PC-9 (cell line): ENCODE measurements at places on chromosomes 12 and 14. TPM values are rescaled to one million over a fixed set of nuclear protein-coding genes. Genes with fewer than 3 reads are reported as not detected.

GRCh38 chr14:61320806-61321384 is 484 bp upstream of the PRKCH start:
- H3K36me3 ChIP-seq = peaks cover 12% of the 10 kb centered on the region; the same call in 1 of the 2 replicates
- H3K4me1 ChIP-seq = peaks cover 30% of the 10 kb centered on the region
- H3K27ac ChIP-seq = peak overlapping the region; percentile 52

DNA sequence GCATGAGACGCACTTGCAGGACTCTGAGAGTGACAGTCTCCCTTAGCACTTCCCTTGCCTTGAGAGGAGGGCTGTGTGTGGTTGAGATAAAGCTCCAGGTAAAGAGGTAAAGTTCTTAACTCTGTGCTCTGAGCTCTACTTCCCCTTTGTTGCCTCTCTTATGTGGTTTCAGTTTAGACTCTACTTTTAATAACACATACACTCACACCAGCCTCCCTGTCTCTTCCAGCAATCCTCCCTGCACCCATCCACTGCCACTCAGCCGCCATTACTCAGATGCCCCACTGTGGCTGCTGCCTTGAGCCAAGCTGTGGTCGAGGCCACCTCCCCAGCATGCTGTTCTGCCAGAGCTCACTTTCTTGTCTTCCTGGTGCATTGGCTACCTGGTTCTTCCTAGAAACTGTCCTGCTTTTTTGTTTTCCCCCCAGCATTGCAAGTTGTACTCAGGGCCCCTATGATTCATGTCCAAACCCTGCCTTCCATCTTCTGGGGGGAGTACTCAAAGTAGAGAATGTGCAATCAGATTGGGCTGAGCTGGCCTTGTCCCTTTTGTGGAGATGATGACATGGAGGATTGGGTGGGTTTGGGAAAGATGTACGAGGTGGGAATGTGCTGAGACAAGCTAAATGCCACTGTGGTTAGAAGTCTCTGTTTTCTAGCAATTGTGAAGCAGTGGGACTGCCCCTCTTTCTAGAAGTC is 115.5 kb upstream of the PARP11 start:
- H3K27me3 ChIP-seq = peaks cover 66% of the 10 kb centered on the region
- no peak overlapping the region for H3K27ac ChIP-seq
- no peak for DNase-seq
- no peak overlapping the region for H3K4me3 ChIP-seq
- H3K4me1 ChIP-seq = no peaks in the 10 kb centered on the region
- no peaks in the 10 kb centered on the region for H3K36me3 ChIP-seq

DNA sequence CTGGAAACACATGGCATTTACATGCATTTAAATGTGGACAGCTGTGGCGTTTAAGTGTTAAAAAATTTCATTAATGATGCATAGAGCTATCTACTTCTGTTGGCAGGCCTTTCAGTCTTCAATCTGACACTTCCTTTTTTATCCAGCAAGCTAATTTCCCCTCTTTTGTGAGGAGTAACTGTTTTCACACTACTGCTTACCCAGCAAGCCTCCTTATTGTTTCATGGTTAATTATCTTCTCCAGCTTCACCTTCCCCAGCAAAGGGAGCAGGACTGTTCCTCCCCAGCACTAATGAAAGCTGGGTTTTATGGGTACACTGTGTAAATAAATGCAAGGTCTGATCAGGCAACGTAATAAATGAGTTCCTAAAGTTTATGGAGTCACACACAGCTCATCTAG is 129.4 kb upstream of the NPAS3 start:
- no peaks in the 10 kb centered on the region for H3K27me3 ChIP-seq
- no peaks in the 10 kb centered on the region for H3K4me1 ChIP-seq
- H3K27ac ChIP-seq = no peak overlapping the region
- DNase-seq = no peak
- H3K4me3 ChIP-seq = no peak overlapping the region

DTX1 gene
- 0.13 and 0.25 TPM in 2 replicates for total RNA-seq

- H3K27ac ChIP-seq = no peak overlapping the region
- no peak overlapping the region for H3K4me3 ChIP-seq
- H3K36me3 ChIP-seq = no peaks in the 10 kb centered on the region
- H3K4me1 ChIP-seq = peaks cover 14% of the 10 kb centered on the region; the same call in 1 of the 2 replicates
These were observed 4.9 kb downstream of the CFAP73 start for GRCh38 chr12:113154351-113154973.

DNA sequence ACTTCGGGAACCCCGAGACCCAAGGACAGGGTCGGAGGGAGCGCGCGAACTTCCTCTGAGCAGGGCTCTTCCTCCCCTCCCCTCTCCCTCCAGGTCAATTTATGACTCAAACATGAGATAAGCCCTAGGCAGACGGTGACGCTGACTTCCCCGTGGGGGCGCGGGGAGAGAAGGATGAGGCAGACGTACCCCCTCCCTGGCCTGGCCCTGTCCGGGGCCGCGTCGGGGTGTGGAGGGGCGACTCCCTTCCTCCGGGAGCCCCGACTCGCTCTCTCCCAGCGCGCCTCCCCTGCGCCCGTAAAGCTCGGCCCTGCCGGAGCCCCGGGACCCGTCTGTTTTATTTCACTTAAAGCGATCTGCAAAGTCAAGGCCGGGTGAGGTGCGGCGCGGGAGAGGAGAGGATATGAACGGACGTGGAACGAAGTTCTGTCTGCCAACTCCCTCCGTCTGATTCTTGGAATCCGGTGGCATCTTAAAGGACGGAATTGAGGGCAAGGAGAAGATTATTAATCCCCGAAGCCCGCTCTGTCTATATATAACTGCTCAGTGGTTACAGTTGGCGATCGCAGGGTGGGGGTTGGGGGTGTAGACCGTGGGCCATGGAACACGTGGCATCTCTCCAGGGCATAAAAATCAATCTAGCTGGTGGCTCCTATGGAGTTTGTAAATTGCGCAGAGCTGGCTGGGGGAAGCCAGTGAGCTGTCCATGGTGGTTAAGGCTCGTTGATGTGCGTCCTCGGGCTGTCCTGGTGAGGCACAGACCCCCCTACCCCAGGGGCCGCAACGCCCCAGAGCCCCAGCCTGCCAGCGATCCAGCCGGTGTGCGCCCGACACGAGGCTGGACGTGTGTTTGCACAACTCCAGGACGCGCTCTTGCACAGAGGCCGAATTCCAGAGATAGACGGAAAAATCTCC is 2.9 kb upstream of the PTHLH start:
- H3K4me1 ChIP-seq = no peaks in the 10 kb centered on the region
- peak; percentile 42 for DNase-seq

- peak overlapping the region; percentile 42; the same call in 1 of the 2 replicates for H3K4me3 ChIP-seq
- no peaks in the 10 kb centered on the region for H3K36me3 ChIP-seq
- H3K27me3 ChIP-seq = no peaks in the 10 kb centered on the region
- peak; percentile 31 for DNase-seq
- peak overlapping the region; percentile 51 for H3K27ac ChIP-seq
These were observed 343.0 kb downstream of the BMP4 start for GRCh38 chr14:53613404-53614253.

GRCh38 chr12:87509237-87509820 is 519.9 kb downstream of the C12orf50 start:
- DNase-seq = no peak
- no peaks in the 10 kb centered on the region for H3K27me3 ChIP-seq
- no peaks in the 10 kb centered on the region for H3K36me3 ChIP-seq

DNA sequence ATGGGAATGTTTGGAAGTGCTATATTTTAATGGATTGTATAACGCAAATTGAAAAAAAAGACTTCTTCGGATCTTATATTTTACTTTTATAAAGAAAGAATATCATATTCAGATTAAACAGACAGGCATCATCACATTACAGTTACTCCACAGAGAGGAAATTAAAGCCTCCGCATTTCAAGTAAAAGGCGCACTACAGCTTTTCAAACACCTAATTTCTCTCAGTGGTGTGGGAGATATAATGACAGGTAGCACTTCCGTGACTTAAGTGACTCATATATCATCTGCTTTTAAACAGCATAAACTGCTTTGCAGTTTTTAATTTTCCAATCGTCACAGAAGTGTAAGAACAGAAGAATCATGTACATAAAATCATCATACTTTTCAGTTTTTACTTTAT is 751.4 kb downstream of the FSCB start:
- no peaks in the 10 kb centered on the region for H3K36me3 ChIP-seq
- H3K27me3 ChIP-seq = no peaks in the 10 kb centered on the region
- no peak for DNase-seq
- H3K4me1 ChIP-seq = no peaks in the 10 kb centered on the region
- no peak overlapping the region for H3K4me3 ChIP-seq

- H3K27ac ChIP-seq = no peak overlapping the region
- no peaks in the 10 kb centered on the region for H3K27me3 ChIP-seq
- H3K4me3 ChIP-seq = no peak overlapping the region
- no peaks in the 10 kb centered on the region; the same call in 1 of the 2 replicates for H3K36me3 ChIP-seq
- DNase-seq = no peak
These were observed 4.0 kb upstream of the CRIP2 start for GRCh38 chr14:105470350-105471296.

- H3K4me1 ChIP-seq = no peaks in the 10 kb centered on the region
- no peak overlapping the region for H3K4me3 ChIP-seq
- DNase-seq = no peak
- no peaks in the 10 kb centered on the region for H3K36me3 ChIP-seq
- H3K27me3 ChIP-seq = no peaks in the 10 kb centered on the region
These were observed 21.6 kb downstream of the SPATS2 start for GRCh38 chr12:49388682-49389386.

NUAK1 gene
- 7.9 and 8.3 TPM in 2 replicates for total RNA-seq

DNA sequence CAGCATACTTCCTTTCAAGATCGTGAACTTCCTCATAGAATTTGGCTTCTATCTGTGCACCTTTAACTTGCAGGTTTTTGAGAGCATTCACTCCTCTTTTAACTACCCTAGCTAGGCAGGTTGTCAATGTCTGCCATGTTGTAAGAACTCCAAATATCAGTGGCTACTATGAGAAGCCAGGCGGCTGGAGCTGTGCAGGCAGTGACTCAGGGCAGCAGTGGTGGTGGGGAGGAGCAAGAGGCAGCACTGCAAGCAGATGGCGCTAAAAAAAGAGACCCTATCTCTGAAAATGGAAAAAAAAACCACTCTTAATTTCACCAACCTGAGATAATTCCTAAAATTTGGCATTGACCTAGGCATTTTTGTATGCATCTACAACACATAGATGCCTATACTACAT is 28.5 kb downstream of the YARS2 start:
- H3K36me3 ChIP-seq = peaks cover 20% of the 10 kb centered on the region
- no peaks in the 10 kb centered on the region for H3K4me1 ChIP-seq

NEDD8 gene
- 134 and 179 TPM in 2 replicates for total RNA-seq

DNA sequence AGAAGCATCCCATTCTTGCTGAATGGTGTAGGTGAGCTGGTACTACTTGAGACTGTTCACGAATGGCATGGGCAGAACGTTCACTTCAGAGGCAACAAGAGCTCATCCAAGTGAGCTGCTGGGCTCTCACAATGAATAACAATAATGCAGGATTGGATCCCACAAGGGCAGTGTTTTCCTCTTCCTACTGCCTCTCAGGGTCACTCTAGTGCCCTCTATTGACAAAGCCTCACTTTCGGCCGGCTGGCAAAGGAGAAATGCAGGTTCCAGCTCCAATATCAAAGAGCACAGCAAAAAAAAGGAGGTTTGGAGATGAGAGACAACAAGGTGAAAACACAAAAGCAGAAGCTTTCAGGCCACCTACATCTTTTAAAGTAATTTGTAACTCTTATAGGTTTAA is 74.6 kb upstream of the MYF6 start:
- no peaks in the 10 kb centered on the region for H3K36me3 ChIP-seq
- DNase-seq = no peak
- no peaks in the 10 kb centered on the region for H3K27me3 ChIP-seq
- H3K4me3 ChIP-seq = no peak overlapping the region
- no peak overlapping the region for H3K27ac ChIP-seq

GRCh38 chr12:11746940-11747716 is 97.7 kb downstream of the ETV6 start:
- H3K4me1 ChIP-seq = peaks cover 17% of the 10 kb centered on the region
- DNase-seq = no peak
- H3K27me3 ChIP-seq = no peaks in the 10 kb centered on the region
- no peaks in the 10 kb centered on the region for H3K36me3 ChIP-seq
- peak overlapping the region; percentile 34; the same call in 1 of the 2 replicates for H3K27ac ChIP-seq
- H3K4me3 ChIP-seq = no peak overlapping the region
